ENCODE measurements at places on chromosomes 2 and 18.

DNA sequence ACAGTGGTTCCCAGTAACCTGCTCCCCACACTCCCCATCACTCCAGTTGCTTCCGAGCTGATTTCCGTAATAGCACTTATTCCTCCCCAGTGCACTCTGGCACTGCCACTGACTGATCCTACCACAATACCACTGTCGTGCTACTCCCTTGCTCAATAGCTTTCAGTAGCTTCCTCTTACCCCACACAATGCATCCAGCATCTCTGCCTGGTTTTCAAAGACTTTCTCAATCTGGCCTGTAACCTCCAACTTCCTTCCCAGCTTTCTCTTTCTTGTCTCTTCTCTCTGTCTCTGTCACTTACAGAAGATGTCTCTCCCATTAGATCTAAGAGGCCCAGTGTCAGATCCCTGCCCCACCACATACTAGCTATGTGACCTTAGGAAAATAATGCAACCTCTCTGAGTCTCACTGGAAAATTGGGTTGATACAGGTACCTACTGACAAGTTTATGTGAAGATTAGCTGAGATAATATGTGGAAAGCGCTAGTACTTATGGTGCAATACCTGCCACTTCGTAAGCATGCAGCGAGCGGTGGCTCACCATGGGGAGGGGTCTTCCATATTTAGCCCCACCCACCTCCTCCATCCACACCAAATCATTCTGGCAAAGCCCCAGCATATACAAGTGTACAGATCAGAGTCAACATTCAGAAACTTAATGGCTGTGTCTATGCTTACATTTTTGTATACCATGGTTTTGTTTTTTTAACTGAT, 36.7 kb downstream of the SFXN5 start:
- no peak for DNase-seq

DNA sequence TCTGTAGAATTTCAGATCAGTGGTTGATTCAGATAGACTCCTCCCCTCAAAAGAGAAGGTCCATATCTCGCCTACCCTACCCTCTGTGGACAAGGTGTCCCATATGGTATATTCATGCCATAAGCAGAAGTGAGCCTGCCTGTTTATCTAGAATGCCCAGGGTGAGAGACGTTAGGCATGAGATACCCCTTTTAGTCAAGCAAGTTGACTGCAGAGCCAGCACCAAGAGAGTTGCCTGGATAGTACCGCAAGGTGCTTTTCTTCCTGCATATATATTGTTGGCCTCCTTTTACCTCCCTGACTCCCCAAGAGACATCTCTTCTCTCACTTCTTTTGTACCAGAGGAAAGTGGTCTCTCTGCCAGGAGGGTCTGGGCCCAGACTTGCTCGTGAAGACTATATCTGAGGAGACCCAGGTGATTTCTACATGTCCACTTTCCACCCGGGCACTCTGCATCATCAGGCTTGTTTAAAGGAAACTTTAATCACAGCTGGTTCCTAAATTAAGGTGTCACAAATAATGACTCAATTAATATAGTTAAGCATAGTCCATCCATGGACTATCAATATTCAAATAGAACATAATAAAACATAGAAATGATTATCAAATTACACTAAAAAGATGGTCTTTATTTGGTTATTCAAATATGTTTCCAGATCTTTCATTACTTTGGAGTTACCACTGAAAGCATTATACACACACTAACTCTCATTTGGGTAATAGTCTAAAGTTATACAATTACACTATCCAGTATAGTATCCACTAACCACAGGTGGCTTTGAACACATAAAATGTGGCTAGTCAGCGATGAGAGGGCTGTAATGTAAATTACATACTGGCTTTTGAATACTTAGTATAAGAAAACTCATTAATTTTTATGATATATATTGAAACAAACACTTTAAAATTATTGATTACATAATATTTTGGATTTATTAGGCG, 4.1 kb downstream of the ITGA4 start:
- no peak for DNase-seq

GRCh38 chr2:61789807-61790602, 63.9 kb downstream of the FAM161A start:
- no peak for DNase-seq

DNA sequence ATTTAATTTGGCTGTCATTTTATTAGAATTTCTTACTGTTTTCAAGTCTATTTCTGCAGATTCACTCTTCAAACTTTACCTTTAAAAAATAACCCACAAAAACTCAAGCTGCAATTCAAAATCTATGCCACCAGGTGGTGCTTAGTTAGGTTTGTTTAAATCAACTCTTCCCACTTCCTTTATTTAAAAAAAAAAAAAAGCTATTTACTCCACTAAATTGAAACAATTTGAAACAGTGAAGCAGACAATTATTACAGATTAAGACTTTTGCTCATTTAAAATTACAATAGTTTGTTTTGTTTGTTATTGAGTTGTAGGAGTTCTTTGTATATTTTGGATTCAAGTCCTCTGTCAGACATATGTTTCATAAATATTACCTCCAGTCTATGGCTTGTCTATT, 300.0 kb downstream of the PDE11A start:
- DNase-seq = no peak

DNA sequence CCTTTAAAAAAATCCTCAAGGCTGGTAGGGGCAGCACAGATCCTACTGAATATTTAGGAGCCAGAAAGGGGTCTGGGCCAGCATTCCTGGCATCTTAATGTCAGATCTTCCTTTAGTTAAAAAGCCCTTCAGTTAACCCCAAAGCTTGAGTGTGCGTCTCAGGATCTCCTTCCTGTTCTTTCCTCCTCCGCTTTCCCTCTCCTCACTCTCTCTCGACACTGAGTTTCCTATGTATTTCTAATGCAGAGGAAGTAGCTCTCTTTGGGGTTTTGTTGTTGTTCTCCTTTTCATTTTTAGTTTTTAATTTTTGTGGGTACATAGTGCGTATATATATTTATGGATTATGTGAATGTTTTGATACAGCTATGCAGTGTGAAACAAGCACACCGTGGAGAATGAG, 109.9 kb upstream of the COPS8 start:
- DNase-seq = no peak

GRCh38 chr2:181742922-181743722, 62.8 kb upstream of the NEUROD1 start:
- no peak for DNase-seq

- DNase-seq = no peak
These were observed 150.7 kb downstream of the TMEM200C start for GRCh38 chr18:5744659-5745058.

- DNase-seq = peak; percentile 17
These were observed 190.8 kb downstream of the ARHGAP28 start for GRCh38 chr18:6920099-6920955.

GRCh38 chr18:61948846-61949438, 56.1 kb upstream of the RNF152 start:
- no peak for DNase-seq

GRCh38 chr2:191065785-191066184, 51.8 kb upstream of the STAT1 start:
- no peak for DNase-seq

DNA sequence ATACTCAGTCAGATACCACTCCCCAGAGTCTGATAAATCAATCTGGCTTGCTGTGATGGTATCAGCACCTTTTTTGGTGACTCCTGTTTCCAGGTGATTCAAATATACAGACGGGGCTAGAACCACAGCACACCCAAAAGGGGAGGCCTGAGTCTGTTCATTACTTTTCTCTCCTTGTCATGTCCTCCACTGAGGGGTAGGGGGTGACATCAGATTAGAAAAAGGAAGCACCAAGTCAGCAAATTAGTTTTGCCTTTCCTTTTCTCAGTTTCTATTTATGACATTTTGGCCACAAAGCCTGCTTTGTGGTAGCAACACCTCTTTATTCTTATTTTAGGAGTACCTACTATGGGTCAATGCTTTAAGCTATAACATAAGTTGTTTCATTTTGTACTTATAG, 127.4 kb downstream of the CCDC102B start:
- DNase-seq = no peak

DNA sequence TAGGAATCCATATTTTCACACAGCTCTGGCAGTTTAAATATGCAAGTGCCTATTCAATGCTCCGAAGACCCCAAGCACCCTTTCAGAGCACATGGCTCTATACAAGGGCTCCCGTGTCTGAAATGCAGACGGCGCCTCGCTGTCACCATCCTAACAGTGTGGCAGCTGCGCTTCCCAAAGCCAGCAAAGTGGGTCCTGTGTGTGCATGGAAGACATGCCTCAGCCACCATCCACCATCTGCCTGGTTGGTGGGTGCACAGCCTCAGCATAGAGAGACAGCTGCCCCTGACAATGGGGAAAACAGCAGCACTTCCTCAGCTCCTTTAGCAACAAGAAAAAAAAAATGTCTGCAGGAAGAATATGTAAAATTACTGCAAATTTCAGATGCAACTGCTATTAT, 218.1 kb downstream of the SP3 start:
- no peak for DNase-seq

GRCh38 chr2:206219957-206220356, 54.5 kb upstream of the ZDBF2 start:
- no peak for DNase-seq

- no peak for DNase-seq
These were observed 9.8 kb downstream of the KIF1A start for GRCh38 chr2:240810199-240810598.

- DNase-seq = no peak
These were observed 260.5 kb downstream of the CYP26B1 start for GRCh38 chr2:71887196-71887595.

DNA sequence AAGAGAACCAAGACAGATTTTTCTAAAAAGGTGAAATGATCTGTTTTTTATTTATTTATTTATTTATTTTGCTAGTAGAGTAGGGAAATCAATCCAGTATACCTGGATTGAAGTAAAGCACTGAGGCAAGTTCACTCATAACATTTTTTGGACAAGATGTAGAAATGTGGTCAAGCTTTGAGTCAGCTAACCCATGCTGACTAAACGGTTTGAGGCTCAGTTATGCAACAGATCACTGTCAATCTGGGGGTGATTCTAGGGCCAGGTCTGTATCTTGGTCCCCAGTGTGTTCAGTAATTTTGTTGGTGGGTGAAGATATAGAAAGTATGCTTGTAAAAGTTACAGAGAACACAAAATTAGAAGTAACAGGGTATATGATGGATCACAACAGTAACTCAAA, 60.2 kb downstream of the RMDN2 start:
- DNase-seq = no peak

GRCh38 chr18:36769611-36770314, 59.0 kb downstream of the TPGS2 start:
- DNase-seq = no peak

DNA sequence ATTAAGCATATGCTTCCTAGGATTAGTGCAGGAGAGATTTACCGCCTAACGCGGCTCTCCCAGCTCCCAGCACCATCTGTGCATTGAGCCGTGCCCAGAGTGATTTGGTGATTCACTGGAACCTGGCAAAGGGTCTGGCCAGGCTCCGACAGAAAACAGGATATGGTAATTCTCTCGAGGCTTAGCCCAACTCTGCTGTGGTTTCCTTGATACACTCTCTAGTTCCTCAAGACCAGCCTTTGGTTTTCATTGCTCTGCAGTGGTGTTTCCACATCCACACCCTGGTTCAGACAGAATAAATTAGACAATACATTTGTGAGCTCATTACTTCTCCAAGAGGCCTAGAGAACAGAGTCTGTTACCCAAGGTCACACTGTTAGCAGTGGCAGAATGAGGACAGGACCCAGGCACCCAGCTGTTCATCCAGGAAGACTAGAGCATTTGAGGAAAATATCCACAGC, 23.0 kb upstream of the SMAD2 start:
- no peak for DNase-seq

DNA sequence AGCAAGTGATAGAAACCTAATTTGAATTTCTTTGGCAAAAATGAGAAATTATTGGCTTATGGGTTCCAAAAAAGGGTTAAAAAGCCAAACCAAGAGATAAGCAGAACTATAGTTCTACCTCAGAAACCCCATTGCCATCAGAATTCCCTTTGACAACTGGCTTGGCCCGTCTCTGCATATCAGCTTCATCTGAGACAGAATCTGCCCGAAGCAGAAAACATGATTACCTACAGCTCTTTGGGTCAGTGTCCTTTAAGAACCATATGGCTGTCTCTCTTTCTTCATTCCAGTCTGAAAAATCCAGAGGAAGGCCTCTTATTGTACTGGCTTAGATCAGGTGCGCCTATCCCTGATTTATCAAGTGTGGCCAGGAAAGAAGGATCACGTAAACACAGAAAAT, 49.8 kb upstream of the AGPS start:
- DNase-seq = no peak

GRCh38 chr2:190515687-190516086, 18.8 kb downstream of the NEMP2 start:
- no peak for DNase-seq

- DNase-seq = no peak
These were observed 24.8 kb upstream of the STARD7 start for GRCh38 chr2:96233436-96233835.

DNA sequence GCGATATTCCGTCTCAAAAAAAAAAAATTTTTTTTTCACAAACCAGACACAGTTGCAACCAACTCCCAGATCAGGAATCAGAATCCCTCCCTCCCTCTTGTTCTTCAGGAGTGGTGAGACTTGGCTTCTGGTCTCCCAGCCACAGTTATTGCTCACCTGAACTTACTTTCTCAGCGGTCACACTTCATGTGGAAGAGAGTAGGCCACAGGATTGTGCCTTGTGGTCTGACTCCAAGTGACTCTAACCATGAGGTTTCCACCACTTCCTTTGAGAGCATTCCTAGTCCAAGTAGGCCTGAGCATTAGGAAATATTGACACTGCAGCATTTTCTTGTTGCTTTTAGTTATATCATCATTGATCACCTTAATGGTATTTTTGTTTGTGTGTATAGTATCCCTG, 12.1 kb downstream of the FMNL2 start:
- DNase-seq = no peak

GRCh38 chr2:170712653-170713542, 2.2 kb upstream of the SP5 start:
- DNase-seq = no peak

- DNase-seq = no peak
These were observed 45.8 kb downstream of the ROCK2 start for GRCh38 chr2:11298592-11298991.

- DNase-seq = no peak
These were observed 166.7 kb upstream of the ZNF521 start for GRCh38 chr18:25518716-25519053.
